CD4-positive, alpha-beta T cell (primary cell): ENCODE measurements at places on chromosomes 13 and 19.

- no peak overlapping the region for H3K4me3 ChIP-seq
- H3K4me1 ChIP-seq, result no peaks in the 10 kb centered on the region
- no peaks in the 10 kb centered on the region for H3K36me3 ChIP-seq
- H3K27ac ChIP-seq, result no peak overlapping the region
- DNase-seq, result no peak
Measured at GRCh38 chr19:32471811-32472210, 66.2 kb downstream of the DPY19L3 start.

DNA sequence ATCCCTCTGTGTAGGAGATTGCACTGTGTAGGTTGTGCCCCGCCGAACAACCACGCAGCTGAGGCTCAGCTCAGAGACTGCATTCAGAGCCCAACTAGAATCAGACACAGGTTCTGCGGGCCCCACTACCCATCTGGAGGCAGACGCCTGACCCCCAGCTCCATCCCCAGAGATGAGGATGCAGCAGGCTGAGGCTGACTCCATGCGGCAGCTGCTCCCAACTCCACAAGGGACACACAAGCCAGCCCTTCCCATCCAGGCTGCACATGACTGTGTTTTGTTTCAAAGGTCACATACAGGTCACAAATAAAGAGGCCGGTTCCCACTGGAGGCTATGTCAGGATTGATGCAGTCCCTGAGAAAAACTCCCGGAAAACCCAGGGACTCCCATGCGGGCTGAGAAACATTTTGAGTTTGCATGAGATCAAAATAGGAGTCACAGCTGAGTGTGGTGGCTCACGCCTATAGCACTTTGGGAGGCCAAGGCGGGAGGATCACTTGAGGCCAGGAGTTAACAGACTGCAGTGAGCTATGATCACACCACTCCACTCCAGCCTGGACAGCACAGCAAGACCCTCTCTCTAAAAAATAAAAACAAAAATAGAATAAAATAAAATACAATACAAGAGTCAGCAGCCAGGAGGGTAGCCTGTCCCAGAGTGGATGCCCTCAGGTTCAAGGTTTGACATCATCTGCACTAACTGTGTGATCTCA is 14.0 kb downstream of the ELL start:
- H3K4me3 ChIP-seq, result no peak overlapping the region
- peaks cover 87% of the 10 kb centered on the region for H3K4me1 ChIP-seq
- no peaks in the 10 kb centered on the region for H3K36me3 ChIP-seq
- H3K27me3 ChIP-seq, result no peaks in the 10 kb centered on the region

DNA sequence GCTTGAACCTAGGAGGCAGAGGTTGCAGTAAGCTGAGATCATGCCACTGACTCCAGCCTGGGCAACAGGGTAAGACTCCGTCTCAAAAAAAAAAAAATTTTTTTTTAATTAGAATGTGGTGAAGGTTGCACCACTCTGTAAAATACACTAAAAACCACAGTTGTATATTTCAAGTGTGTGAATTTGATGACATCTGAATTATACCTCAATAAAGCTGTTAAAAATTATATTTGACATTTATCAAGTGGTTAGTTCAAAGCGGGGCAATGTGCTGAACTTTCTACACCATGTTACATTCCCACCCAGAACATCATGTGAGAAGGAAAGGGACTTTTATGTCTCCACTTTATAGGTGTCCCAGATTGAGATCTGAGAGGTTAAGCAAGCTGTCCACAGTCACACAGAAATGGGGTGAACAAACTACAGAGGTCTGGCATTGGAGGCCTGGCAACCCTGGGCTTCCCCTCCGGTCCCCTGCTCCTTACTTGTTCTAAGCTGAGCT is 5.9 kb upstream of the S1PR5 start:
- no peaks in the 10 kb centered on the region for H3K36me3 ChIP-seq
- no peak overlapping the region for H3K4me3 ChIP-seq
- H3K27ac ChIP-seq, result no peak overlapping the region
- H3K4me1 ChIP-seq, result peaks cover 21% of the 10 kb centered on the region
- H3K27me3 ChIP-seq, result peaks cover 11% of the 10 kb centered on the region
- DNase-seq, result no peak

DNA sequence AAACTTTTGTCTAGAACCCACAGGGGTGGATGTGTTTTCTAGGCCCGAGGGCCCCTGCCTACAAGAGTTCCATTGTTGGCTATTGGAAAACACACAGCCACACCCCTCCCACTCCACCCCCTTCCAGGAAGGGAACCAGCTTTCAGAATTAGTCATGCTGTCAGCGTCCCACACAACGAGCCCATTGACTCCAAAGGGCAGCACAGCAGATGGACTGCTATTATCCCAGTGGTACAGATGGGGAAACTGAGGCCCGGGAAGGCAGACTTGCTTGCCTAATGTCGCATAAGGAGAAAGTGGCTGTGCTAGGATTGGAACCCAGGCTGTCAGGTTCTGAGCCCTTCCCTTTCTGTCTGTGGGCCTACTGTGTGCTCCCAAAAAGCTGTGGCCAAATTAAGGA is 8.1 kb upstream of the FXYD3 start:
- H3K36me3 ChIP-seq, result no peaks in the 10 kb centered on the region
- no peak for DNase-seq
- H3K27ac ChIP-seq, result no peak overlapping the region
- no peak overlapping the region for H3K4me3 ChIP-seq

DNA sequence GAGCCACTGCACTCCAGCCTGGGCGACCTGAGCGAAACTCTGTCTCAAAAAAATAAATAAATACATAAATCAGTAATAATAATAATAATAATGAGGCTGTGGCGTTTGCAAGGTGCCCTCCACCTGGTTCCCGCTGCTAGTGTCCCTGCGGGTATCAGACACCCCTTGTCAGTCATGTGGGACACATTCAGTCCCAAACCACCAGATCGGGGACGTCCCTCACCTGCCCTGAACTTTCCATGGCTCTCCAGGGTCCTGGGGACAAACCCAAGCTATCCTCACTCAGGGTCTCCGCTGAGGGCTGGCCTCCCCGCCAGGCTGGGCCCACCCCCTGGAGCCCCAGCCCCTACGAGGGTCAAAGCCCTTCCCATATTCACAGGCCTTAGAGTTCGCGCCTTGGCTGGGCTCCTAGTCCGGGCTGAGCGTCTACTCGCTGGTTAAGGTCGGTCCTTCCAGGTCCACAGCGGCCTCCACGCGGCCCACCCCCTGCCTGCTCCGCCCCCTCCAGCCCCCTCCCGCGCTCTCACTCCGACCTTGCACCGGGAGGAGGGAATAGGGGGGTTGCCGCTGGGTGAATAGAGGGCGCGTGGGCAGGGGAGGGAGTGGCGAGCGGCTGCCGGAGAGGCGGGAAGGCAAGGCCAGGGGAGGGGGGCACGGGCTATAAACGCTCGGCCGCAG is 349 bp upstream of the KISS1R start:
- peak overlapping the region; percentile 37 for H3K4me3 ChIP-seq
- H3K27me3 ChIP-seq, result peaks cover 11% of the 10 kb centered on the region
- DNase-seq, result no peak

DNA sequence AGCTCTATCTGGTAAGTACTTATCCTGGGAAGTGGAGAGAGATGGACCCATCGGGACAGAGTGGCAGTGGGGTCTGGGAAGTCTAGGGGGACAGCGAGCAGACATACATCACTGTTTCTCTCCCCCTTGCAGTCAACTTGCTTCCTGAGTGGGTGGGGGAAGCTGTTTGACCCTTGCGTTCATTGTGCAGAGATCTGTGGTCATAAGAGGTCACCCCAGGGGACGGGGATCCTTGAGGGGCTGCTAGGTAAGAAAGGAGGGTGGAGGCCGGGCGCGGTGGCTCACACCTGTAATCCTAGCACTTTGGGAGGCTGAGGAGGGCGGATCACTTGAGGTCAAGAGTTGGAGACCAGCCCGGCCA is 474 bp downstream of the ARHGEF18 start:
- peak overlapping the region; percentile 84 for H3K4me3 ChIP-seq
- no peaks in the 10 kb centered on the region for H3K27me3 ChIP-seq
- peak overlapping the region; percentile 74 for H3K27ac ChIP-seq
- peaks cover 78% of the 10 kb centered on the region for H3K4me1 ChIP-seq
- peak; percentile 15 for DNase-seq
- peaks cover 15% of the 10 kb centered on the region for H3K36me3 ChIP-seq

DNA sequence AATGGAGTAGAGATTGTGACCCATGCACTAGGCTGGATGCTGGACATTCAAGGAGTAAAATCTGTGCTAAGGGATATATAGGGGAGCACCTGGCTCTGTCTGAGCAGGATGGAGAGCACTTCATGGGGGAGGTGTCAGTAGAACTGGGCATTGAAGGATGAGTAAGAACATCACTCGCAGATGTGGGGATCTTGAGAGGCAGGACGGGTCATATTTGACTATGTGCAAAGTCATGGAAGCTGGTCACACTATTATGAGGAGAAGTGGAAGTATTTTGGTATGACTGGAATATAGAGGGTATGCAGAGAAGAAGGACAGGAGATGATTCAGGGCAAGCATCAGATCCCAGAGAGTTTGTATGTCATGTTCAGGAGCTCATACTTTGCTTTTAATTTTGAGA is 62.9 kb upstream of the PCDH8 start:
- DNase-seq, result no peak
- H3K4me1 ChIP-seq, result no peaks in the 10 kb centered on the region
- no peak overlapping the region for H3K4me3 ChIP-seq
- H3K27ac ChIP-seq, result no peak overlapping the region
- H3K36me3 ChIP-seq, result no peaks in the 10 kb centered on the region

DNA sequence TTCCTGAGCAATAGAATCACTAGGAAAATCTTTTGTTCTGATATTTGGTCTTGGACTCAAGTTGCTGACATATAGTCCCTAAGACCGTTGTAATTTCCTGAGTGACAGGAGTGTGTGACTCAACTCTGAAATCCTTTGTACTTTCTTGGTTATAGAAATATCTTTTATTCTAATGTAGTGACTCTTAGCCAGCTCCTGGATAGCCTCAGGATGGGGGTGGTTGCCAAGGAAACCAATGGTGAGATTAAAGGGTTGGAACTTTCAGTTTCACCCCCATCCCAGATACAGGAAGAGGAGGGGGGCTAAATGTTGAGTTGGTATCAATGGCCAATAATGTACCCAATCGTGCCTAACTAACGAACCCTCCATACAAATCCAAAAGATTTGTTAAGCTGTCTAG is 41.8 kb downstream of the MBD3L2B start:
- H3K4me1 ChIP-seq, result no peaks in the 10 kb centered on the region
- DNase-seq, result no peak
- H3K4me3 ChIP-seq, result no peak overlapping the region
- no peaks in the 10 kb centered on the region for H3K27me3 ChIP-seq
- H3K36me3 ChIP-seq, result peaks cover 12% of the 10 kb centered on the region

- H3K27ac ChIP-seq, result no peak overlapping the region
- DNase-seq, result no peak
- H3K4me3 ChIP-seq, result no peak overlapping the region
- H3K4me1 ChIP-seq, result no peaks in the 10 kb centered on the region
Measured at GRCh38 chr13:69565334-69565733, 542.3 kb upstream of the ATXN8OS start.

- H3K4me3 ChIP-seq, result no peak overlapping the region
- H3K4me1 ChIP-seq, result no peaks in the 10 kb centered on the region
- no peak for DNase-seq
- peaks cover 2% of the 10 kb centered on the region for H3K27me3 ChIP-seq
- H3K36me3 ChIP-seq, result no peaks in the 10 kb centered on the region
Measured at GRCh38 chr13:25037057-25037813, 58.7 kb upstream of the PABPC3 start.
